ENCODE measurements at places on chromosomes 13 and 19. TPM values are rescaled to one million over a fixed set of nuclear protein-coding genes. Genes with fewer than 3 reads are reported as not detected.

GRCh38 chr13:60019119-60019993 lies 144.4 kb downstream of the DIAPH3 start:
- DNase-seq = no peak

Gene OR7C1
- not detected for total RNA-seq

GRCh38 chr19:56838909-56839651 lies 1.4 kb downstream of the PEG3 start:
- DNase-seq = peak; percentile 95

Gene MBD3L3
- not detected for total RNA-seq

Gene ACTMAP
- 0.79 TPM for total RNA-seq

- no peak for DNase-seq
Measured at GRCh38 chr19:32171719-32172151, 173.7 kb upstream of the ZNF507 start.

DNA sequence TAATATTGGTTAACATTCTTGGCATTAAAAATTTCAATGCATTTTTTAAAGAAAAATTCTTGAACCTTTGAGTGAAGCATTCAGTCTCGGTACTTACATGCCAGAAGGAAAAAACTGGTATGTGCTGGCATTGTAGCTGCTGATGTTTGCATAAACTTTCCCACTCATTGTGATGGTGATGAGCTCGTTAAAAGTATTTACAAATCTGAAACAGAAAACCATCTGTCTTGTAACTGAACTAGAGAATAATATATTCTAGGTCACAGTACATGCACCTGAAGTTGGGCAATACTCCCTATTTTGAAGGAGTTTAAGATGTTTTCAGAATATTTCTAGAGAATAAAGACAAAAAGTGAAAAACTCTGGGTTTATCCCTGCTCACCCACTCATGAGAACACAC lies 64.1 kb downstream of the SLC15A1 start:
- no peak for DNase-seq

- no peak for DNase-seq
Measured at GRCh38 chr13:34343413-34343940, 525.5 kb downstream of the RFC3 start.

Gene AMER2
- total RNA-seq = 1.3 TPM

DNA sequence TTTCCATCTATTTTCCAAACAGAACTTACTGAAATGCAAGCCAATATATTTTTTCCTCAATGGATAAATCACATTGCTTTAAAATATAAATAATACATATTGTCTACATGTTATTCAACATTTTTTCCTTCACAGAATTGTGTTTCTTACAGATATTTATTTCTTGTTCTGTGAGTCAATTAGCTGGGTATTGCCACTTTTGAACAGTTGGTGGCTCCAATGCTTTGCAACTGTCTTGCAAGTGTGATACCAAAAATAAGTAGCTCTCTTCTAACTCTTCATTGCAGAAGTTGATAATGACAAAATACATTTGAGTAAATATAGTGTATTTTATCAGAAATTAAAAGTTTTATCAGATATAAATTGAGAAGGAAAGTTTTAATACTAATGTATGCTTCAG lies 17.1 kb upstream of the GPC5 start:
- no peak for DNase-seq

DNA sequence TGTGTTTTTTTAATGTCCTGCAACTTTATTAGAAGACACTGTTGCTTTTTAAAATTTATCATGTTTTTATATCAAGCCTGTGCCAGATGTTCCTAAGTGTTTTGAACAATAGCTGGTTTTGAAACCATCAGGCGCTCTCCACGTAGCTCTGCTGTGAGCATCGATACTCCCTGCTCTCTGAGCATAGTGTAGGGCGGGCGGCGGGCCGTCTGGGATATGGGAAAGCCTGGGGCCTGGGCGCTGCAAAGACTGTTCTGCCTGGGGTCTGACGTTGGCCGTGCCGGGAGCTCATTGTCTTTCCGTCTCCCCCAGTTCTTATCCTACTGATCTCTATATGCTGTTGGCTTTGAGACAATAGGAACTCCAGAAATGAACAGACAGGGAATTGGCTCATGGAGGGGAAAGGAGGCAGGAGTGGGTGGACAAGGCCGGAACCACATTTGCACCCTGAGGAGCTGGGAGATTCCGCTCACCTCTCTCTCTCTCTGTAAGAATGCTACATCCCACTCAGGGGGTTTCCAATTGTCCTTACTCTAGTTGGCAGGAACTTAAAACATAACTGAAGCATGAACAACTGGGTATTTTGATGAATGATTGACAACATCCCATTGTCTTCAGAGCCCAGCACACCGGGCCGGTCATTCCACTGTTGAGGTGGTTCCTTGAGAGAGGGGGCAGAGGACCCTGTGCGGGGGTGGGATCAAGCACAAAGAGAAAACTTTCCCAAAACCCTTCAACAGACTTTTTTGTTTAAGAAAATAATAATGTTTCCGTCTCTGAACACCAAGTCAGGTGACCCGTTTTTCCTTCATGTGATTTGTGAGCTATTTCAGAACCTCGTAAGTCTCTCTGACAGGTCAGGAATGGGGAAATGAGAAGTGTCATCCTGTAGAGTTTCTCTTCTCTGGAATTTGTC lies 64.7 kb downstream of the COL4A2 start:
- DNase-seq = no peak

DNA sequence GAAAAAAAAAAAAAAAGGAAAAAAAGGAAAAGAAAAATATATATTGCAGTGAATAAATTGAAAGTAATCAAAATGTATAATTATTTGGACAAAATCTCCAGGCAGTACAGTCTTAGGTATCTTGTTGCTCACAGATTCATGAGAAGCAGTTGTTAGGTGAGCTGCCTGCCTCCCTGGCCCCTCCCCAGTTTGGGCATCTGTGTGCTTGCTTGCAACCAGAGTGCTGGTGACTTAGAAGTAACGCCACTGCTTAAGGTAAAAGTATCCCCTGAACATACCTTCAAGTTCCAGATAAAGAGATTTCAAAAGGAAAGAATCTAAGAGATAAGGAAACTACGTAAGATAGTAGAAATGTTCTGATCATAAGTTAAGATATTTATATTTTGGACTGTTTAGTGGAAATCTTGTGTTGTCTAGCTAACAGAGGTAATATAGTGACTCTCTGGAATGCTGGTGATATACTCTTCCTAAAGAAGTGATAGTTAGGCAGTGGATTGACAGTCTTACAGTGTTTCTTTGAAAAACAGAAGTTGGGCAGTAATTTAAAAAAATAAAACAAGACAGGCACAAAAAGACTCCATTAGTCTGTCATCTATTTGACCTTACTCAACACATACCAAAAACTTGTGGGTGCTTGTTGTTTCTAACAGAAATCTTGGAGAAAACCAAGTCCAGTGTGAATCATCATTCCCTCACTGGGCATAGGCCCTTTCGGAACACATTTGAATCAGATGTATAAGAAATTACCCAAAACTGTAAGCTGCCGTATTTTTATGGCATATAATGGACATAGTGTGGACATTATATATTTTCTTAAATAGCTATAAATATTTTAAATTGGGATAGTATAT lies 38.3 kb upstream of the KCTD4 start:
- no peak for DNase-seq

Gene ZNF14
- 30.1 TPM for total RNA-seq

Gene SULT2A1
- total RNA-seq = 0.90 TPM

DNA sequence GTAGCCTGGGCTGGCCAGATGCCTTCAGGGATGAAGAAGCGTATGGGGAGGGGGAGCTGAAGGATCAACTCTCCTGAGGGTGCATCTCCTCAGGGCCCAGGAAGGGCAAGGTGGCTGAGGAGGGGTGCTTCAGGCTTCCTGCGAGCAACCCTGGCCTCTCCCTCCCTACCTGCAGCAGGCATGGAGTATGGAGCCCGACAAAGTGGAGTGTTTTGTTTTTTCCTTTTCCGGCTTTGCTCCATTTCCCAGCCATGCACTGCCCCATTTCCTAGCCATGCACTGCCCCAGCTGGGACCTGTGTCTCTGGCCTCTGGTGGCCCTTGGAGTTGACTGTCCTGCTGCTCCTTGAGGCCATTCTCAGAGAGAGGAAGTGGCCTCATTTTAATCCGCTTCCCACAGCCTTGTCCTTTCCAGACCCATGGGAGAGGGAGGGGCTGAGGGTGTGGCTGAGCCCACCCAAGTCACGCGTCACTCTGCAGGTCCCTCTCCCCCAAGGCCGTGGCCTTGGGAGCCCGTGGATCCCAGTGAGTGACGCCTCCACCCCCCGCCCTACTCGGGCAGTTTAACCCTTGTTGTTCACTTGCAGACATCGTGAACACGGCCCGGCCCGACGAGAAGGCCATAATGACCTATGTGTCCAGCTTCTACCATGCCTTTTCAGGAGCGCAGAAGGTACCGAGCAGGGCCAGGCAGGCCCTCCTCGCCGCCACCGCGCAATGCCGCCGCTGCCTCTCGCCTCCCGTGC lies 34.4 kb downstream of the CAPN12 start:
- DNase-seq = no peak

DNA sequence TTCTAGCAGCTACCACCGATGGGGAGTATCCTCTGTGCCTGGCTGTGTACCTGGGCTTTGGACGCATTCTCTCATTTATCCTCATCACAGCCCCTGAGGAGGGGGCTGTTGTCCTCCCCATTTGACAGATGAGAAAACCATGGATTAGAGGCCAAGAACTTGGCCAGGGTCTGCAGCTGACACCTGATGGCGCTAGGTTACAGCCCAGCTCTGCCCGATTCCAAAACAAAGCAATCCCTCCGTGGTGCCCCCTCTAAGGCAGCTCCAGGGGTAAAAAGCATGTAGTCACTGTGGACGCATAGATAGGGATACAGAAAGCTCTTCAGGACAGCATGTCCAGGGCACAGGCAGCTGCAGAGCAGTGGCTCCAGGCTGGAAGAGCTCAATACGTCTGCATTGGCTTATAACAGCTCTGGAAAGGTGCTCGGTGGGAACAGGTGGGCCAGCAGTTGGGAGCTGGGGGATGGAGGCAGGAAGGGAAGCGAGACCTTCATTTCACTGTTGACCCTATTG lies 35.4 kb upstream of the UQCRFS1 start:
- no peak for DNase-seq

DNA sequence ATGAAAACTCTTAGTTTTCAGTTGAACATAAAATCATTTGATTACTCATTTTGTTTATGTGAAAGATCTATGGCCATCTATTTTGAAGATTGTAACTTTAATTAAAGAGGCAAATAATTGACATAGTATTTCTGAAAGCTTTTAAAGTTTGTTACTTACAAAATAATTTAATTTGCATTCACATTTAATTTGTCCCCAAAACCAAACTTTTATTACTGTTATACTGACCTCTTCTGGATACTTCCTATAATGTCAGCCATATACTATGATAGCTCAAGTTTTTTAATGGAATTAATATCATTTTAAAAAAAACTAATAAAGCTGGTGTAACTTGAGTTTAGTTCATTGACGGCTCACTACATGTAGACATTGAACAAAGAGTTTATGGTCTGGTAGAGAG lies 4.9 kb upstream of the SGCG start:
- DNase-seq = no peak

DNA sequence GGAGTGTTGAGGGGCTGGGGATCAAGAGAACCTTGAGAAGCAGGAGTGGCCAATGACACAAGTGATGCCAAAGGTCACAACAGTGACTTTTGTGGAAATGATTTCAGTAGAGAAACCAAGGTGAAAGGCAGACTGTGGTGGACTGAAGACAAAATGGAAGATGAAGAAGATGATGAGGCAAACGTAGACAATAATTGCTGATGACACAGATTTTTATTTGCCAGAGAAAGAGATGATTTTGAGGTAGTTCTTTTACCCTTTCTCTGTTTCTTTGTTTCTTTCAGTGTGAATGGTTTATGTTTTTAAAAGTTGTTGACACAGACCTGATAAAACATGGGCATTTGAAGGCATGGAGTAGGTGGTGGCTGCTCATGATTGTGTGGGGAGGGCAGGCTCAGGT lies 121.0 kb upstream of the ARGLU1 start:
- DNase-seq = no peak

GRCh38 chr19:14015524-14016035 lies 9.5 kb upstream of the RFX1 start:
- no peak for DNase-seq

DNA sequence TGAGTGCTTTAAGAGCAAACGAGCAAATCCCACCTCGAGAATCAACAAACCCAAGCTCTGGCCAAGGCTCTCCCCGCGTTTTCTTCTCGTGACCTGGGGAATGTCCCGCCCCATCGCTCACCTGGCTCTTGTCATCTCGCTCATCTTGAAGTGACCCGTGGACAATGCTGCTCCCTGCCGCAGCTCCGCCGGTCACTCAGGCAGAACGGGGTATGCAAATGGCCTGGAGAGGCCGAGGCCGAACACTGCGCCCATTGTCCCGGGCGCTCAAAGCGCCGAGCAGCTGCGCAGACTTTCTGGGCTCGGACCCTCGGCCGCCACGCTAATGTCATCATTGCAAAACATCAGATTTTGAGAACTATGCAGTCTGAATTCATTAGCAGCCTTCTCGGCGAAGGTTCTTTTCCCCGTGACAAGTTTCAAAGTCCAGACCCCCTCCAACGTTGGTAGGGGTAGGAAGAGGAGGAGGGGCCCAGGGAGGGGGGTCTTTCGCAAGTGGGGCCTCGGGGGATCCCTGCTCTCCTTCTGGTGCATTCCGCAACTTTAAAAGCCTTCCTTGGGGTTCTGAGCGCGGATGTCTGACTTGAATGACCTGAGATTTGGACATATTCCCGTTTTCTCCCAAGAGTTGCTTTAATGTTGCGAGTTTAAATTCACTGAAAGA lies 39.7 kb downstream of the SOX1 start:
- no peak for DNase-seq

GRCh38 chr13:30551189-30551588 lies 66.5 kb upstream of the USPL1 start:
- no peak for DNase-seq

Gene ACP5
- 1.1 TPM for total RNA-seq

Gene KIR2DL4
- not detected for total RNA-seq

GRCh38 chr13:67106502-67107057 lies 123.6 kb downstream of the PCDH9 start:
- no peak for DNase-seq

- DNase-seq = no peak
Measured at GRCh38 chr13:28248080-28248479, 109.7 kb downstream of the PAN3 start.

Gene SYCN
- not detected for total RNA-seq

GRCh38 chr19:38660724-38661123 lies 13.3 kb downstream of the ACTN4 start:
- DNase-seq = no peak

Gene KLHL1
- total RNA-seq = 0.26 TPM

Gene SYT3
- total RNA-seq = 0.16 TPM

Gene APOC4
- not detected for total RNA-seq

GRCh38 chr13:66586489-66586888 lies 643.6 kb downstream of the PCDH9 start:
- no peak for DNase-seq

DNA sequence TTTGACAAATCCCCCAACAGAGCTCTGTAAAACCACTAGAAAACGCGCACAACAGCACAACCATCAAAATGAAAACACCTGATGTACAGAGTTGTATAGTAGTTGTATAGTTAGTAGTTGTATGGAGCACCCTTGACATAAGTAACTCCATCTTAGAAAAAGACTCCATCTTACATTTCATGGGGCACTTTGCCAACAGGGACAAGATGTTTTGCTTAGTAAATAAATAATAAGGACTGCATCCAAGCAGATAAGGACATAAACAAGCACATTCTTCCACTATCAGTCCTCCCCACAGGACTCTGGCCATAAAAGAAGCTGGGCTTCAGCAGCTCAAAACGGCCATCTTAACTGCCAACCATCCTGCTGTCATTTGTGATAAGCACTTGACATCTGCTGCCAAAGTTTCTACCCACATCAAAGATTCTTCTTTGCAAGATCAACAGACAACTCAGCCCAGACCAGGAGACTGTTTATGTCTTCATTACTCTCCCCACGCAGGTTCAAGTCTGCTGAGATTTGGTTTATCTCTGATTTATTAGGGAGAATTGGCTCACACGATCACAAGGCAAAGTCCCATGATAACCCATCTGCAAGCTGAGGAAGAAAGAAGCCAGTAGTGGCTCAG lies 20.7 kb upstream of the ZNF331 start:
- DNase-seq = no peak

Gene GFY
- total RNA-seq = not detected

Data from urinary bladder (tissue), 4 donors.